ENCODE measurements at places on chromosomes 1 and 21. TPM values are rescaled to one million over a fixed set of nuclear protein-coding genes. Genes with fewer than 3 reads are reported as not detected.

- DNase-seq: peak; percentile 38
Measured at GRCh38 chr1:65420590-65421350, at the start of the genes LEPR and LEPROT. TSS of gene LEPR (plus strand) at chr1:65420668. CDS start at chr1:65565566, 144,898 bp downstream. TSS of gene LEPROT (plus strand) at chr1:65420668. CDS start at chr1:65420725, 57 bp downstream.

Gene LCA5L
- total RNA-seq: 0.28 TPM

- DNase-seq: no peak
Measured at GRCh38 chr1:168468822-168469221, 75.0 kb downstream of the XCL2 start.

DNA sequence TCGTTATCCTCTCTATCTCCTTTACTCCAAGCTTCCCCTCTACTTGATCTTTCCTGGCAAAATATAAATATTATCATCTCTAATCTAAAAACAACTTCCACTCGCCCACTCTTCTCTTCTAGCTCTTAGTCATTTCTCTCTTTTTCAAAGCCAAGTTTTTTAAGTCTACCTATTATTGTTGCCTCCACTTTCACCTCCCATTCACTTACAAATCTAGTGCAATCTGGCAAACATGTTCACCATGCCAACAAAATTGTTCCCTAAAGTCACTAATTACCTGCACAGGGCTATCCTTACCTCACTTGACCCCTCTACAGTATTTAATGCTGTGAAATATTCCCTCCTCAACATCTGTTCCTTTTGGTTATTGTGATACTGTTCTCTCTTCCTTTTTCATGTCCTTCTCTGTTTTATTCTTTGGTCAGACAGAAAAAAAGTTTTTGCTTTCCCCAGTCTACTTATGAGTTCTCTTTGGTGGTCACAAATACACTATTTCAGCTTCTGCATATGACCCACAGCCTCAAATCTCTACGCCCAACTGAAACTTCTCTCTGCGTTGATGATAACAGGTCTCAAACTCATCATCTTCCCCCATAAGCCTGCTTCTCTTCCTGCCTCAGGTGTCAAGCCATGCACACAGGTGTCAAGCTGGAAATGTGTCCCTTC lies 31.9 kb upstream of the RAP1A start:
- no peak for DNase-seq

DNA sequence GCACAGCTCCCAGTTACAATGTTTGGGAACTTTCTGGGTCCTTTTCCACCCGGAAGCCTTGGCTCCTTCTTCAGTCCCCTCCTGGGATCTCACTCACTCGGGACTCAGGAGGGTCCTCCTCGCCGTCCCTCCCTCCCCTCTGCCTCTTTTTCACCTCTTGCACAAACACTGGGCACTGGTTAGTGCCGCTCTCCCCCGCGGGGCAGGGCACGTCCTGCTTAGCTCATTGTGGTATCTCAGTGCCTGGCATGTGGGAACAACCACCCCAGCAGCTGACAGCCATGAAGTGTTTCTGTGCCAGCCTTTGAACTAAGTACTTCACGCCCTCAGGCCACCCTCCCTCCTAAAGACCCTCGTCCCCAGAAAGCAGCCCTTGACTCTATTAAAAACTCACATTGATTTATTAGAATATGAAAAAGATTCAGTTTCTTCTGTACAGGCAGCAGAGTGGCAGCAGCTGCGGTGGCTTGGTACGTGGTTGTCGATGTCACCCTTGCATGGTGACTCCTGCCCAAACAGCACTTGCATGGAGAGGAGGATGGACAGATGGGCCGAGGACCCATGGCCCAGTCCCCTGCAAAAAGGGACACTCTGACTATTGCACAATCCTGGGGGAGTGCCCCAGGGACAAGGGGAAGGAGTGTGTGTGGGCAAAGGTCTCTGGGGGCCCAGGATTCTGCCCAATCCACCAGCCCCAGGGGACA lies 56.3 kb downstream of the SLC9A1 start:
- DNase-seq: no peak
